ENCODE measurements at places on chromosomes 1 and 21.

DNA sequence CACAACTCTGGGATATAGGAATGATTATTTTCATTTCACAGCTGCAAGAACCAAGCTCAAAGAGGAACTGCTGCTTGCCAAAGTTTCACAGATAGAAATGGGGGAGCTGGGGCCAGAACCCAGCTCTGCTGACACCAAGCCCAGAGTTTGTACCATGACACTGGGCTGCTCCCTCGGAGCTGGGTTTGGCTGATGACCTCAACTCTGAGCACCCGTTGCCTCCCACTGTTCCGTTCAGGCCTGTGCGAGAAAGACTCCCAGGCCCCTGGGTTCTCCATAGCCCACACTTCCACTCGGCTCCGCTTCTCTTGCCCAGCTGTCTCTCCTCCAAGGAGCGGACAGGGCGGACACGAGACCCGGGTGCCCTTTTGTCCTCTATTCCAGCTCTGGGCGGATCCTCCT, 55.2 kb downstream of the NGF start:
- DNase-seq, result no peak

- DNase-seq, result no peak
Observed at GRCh38 chr1:234902774-234903547, 225.7 kb downstream of the TOMM20 start.

- DNase-seq, result no peak
Observed at GRCh38 chr1:158019171-158019868, 25.9 kb downstream of the KIRREL1 start.

DNA sequence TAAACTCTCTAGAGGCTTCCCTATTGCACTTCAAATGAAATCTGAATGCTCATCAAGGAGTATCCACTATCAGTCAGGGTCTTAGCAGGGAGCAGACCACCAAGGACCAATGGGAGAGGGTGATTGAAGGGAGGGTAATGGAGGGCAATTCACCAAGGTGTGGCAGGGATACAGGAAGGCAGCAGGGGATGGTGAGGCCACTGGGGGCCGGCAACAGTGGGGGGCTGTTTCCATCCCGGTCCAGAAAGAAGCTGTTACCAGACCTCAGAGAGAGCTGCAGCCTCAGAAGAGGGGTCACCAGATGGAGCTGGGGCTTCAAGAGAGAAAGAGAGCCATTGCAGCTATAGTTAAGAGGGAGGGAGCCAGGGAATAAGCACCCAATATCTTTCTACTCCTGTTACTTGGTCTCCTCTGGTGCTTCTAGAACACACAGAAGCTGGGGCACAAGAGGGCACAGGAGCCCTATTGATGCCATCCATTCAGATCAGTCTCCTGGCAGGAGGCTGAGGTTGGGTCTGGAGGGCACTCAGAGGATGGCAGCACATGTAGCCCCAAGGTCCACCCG, 417.6 kb downstream of the PTPRU start:
- no peak for DNase-seq

GRCh38 chr1:39500862-39501389, 9.5 kb downstream of the BMP8A start:
- no peak for DNase-seq

GRCh38 chr1:67970088-67970487, 80.3 kb downstream of the DIRAS3 start:
- DNase-seq, result no peak

DNA sequence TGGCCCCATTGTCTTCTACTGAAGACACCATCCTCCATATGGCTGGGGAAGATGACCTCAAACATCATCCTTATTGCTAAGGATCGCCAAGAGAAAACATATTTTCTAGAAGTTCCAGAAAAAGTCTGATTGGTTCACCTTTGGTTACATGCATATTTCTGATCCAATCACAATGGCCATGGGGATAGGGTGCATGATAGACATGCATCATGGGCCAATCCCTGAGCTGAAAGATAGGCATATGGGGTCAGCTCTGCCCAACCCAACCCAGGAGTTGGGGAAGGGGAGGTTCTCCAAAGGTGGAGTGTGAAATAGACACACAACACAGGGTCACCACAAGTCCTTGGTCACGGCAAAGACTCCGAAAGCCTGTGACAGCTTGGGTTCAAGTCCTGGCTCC, 276.3 kb upstream of the TMEM51 start:
- DNase-seq, result no peak
